K562 (cell line): ENCODE measurements at places on chromosomes 12 and 14.

GRCh38 chr12:19800884-19801283 is 361.6 kb downstream of the AEBP2 start:
- no peak overlapping the region for H3K27ac ChIP-seq
- no peaks in the 10 kb centered on the region for H3K36me3 ChIP-seq
- no peaks in the 10 kb centered on the region for H3K4me1 ChIP-seq

GRCh38 chr14:95523051-95523814 is 6.8 kb upstream of the SYNE3 start:
- peak; percentile 42 for DNase-seq
- no peaks in the 10 kb centered on the region; the same call in 1 of the 2 replicates for H3K4me1 ChIP-seq
- no peaks in the 10 kb centered on the region for H3K27me3 ChIP-seq
- H3K36me3 ChIP-seq, result no peaks in the 10 kb centered on the region
- peak overlapping the region; percentile 9; the same call in 1 of the 2 replicates for H3K4me3 ChIP-seq
- peak overlapping the region; percentile 63 for H3K27ac ChIP-seq

DNA sequence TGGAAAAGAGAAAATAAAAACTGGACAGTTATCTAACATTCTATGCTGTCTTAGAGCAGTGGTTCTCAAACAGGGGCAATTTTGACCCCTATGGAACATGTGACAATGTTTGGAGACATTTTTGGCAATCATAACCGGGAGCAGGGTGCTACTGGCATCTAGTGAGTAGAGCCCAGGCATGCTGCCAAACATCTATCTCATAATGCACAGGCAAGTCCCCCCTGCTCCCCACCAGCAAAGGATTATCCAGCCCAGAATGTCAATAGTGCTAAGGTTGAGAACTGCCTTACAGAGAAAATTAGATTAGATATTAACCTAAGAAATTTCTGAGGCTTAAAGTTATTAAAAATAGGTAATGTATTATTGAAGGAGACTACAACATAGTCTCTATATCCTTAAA is 22.9 kb upstream of the CATSPERB start:
- no peaks in the 10 kb centered on the region for H3K36me3 ChIP-seq
- no peaks in the 10 kb centered on the region; the same call in 2 of the 3 replicates for H3K4me1 ChIP-seq
- no peaks in the 10 kb centered on the region for H3K27me3 ChIP-seq
- no peak for DNase-seq

GRCh38 chr14:49971156-49972130 is 78.6 kb downstream of the ARF6 start:
- no peaks in the 10 kb centered on the region for H3K36me3 ChIP-seq
- DNase-seq, result peak; percentile 23
- peak overlapping the region; percentile 90; the same call in 1 of the 3 replicates for H3K27ac ChIP-seq
- H3K4me3 ChIP-seq, result no peak overlapping the region
